ENCODE measurements at places on chromosomes 3 and 15.

DNA sequence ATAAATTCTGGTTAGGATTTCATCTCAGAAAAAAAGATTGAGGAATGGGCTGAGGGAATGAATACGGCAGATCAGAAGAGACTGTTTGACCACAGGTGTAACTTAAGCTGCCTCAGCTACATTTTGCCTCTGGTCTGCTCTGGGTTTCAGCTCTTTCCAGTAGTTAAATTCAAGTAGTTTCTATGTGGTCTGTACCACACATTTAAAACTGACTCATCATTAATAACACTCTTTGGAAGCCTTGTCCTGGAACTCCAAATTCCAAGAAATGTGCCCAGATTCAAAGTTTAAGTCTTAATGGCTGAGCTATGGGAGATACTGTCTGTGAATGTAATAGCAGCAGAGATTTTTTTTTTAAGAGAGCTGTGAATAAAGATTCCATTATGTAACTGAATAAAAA is 133.1 kb upstream of the IGSF10 start:
- DNase-seq = no peak

GRCh38 chr3:30775040-30775439 is 119.4 kb downstream of the GADL1 start:
- no peak for DNase-seq

DNA sequence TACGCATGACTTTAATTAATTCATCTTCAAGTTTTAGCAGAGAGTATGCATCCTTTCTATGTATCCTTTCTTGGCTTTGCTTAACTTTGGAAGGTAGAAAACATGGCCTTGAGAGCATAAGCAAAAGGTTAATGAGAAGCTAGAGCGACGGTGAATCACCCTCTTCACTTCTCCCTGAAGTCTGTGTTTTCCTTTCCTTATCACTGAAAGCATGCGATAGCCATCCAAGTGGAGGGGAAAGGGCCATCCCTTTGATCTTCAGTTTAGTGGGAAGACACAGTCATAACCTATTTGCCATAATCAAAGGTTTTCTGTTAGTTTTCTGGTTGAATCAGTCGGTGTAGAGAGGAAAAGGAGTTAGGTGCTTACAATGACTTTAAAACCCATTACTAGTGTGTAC is 354.0 kb upstream of the ROBO2 start:
- no peak for DNase-seq

DNA sequence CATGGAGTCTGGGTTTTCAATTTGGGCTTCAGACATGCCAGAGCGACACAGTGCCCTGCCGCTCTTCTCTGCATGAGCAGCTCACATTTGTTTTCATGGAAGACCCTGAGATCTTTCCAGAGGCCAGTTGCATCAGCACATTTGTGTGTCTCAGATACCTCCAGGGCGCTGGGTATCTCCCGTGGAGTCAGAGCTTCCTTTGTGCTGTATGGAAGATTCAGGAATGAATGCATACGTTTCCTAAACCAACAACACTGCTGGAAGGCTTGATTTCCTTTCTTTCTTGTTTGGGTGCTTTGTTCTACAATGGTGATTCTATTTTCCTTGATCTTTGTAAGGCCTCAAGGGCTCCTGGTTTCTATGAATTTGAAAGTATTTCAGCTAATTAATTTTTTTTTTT is 106.5 kb downstream of the CACNA2D3 start:
- DNase-seq = no peak

- no peak for DNase-seq
Observed at GRCh38 chr15:39491886-39492490, 88.9 kb upstream of the THBS1 start.

DNA sequence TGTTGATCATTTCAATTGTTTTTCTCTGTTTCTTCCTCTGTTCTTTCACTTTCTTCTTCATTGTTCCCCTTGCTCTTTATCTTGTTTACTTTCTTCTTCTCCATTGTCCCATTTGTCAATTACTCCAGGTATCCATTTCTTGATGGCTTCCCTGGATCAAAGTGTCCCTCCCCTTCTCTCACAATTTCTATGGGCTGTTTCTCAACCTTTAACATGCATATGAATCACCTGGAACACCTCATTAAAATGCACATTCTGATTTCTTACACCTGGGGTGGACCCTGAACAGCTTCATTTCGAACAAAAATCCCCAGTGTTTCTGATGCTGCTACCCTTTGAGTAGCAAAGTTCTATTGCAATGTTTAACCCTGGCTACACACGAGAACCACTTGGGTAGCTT is 454.8 kb downstream of the EPHA6 start:
- no peak for DNase-seq

GRCh38 chr3:184377882-184378445 is at the start of gene THPO:
Gene THPO (minus strand): TSS chr3:184378207. CDS start chr3:184376259, 1,948 bp downstream.
- no peak for DNase-seq
